Activated naive CD4-positive, alpha-beta T cell (primary cell): ENCODE measurements at places on chromosomes 2 and 18.

GRCh38 chr18:36284671-36285295, 12.7 kb upstream of the FHOD3 start:
- DNase-seq, result no peak

GRCh38 chr18:61710082-61710620, 182.7 kb downstream of the RNF152 start:
- no peak for DNase-seq

GRCh38 chr2:175525975-175526374, 344.5 kb upstream of the ATP5MC3 start:
- DNase-seq, result no peak

DNA sequence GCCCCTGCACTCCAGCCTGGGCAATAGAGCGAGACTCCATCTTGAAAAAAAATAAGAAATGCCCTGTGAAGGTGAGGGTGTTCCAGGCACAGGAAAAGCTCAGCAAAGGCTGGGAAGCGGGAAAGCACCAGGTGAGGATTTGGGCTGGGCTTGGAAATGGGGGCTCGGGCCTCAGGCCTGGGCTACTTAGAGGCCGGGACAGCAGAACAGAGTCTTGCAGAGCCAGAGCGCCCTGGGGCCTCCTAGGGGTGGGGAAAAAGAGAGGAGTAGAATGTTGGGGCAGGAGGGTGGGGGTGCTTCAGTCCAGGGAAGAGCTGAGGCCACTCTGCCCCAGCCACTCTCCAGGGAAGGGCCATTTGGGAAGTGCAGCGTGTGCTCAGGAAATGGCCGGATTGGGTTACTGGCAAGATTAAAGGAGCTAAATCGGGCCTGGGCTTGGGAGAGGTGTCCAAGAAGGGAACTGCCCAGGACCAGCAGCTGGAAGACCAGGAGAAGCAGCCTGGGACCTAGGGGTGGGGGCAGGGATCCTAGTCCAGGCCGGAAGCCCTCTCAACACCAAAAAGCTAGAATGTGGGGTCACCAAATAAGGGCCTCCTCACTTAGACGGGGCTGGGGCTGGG, 13.8 kb upstream of the DES start:
- no peak for DNase-seq

DNA sequence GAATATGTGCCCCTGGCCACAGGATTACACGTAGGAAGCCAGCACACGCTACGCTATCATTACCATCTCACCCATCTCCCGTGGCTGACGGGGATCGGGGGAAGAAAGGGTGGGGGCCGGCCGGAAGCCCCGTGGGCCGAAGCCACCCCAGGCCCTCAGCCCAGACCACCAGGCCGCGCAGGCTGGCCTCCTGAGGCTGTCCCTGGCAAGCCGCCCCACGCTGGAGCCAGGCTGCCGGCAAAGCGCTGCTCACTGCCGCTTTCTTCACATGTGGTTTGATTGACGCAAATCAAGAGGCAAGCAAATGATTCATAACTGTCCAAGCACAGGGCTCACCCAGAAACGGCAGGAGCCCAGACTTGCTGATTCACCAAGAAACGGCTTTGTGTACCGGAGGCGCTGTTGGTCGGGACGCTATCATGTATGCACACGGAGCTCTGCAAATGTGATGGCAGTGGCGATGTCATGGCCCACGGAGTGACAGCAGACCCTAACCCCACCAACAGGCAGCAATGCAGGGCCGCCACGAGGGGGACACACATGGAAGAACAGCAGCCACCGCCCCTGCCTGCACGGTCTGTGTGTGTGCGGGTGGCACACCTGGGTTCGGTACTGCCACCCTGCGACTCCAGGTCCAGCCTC, 125.7 kb downstream of the HDAC4 start:
- DNase-seq, result peak; percentile 67

- DNase-seq, result no peak
Measured at GRCh38 chr2:210072493-210072892, 70.1 kb downstream of the RPE start.

GRCh38 chr2:11695576-11695975, 25.6 kb upstream of the NTSR2 start:
- no peak for DNase-seq

DNA sequence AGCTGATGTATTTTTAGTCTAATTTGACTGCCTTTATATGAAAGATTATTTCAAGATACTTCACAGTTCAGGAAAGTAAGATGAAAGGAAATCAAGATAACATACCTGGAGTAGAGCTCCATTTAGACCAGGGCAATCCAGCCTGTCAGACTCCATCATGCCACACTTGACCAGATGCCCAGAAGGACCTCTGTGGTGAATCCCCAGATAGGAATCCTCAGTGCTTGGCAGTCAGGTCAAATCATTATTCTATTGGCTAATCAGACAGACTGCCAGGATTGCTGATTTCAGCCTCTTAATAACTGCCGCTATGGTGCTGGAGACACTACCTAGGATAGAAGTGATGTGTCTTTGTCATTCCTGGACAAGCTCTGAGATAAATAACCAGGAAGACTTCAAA, 404.2 kb downstream of the STK39 start:
- DNase-seq, result no peak

DNA sequence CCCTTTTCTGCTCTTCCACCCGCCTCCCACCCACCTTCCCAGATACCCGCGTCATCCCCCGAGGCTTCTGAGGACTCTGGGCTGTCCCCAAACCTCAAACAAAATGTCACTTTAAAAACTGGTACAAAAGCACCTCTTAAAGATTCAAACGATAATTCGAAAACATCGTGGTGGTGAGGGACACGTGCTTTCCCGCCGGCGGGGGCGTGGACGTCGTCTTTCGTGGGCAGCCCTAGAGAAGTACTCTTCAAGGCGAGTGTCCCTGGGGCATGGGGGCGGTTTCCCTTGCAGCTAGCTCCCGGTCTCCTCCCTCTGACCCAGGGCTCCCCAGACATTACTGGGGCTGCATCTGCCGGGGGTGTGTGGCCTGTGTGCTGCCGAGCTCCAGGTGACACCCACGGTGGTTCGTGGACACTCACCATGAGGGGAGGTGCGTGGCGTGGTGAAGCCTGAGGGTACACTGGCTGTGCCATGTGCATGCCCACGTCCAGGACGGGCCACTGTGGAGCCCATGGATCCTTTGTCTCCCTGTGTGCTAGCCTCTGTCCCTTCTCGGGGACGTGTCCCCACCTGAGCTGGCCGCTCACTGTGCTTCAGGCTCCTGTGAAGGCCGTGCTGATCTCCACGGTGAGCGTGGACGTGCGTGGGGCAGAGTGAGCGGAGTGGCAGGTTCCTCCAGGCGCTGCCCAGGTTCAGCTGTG, 117.8 kb downstream of the NFATC1 start:
- no peak for DNase-seq

DNA sequence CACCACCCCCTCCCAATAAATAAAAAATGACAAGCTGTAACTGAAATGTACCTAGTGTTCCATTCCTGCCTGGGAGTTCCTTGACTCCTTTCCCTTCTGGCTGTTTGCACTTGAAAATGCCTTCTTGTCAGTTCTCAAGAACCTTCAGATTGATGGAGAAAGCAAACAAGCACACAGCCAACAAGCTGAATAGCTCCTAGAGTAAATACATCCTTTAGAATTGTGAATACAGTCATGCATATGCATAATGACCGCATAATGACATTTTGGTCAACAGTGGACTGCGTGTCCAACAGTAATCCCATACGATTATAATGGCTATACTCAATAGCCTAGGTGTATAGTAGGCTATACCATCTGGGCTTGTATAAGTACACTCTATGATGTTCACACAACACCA, 97.0 kb downstream of the LYPD6 start:
- no peak for DNase-seq

DNA sequence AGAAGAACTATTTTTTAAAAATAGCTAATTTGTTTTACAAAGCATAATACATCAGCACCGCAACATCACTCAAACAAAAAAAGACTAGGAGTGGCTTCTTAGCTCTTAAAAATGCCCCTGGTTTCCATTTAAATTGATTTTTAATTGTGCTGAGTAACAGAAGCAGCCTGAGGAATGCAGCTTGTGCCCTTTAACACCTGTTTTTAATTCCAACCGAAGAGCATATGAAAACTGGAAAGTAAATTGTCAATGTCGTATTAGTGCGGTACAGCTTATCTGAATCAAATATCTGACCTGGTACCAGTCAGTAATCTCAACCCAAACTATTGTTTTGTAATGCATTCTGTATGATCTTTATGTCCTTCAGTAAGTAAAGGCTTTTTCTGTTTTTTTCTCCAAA, 13.2 kb upstream of the CD302 start:
- DNase-seq, result no peak

- no peak for DNase-seq
Measured at GRCh38 chr18:31426021-31426420, 21.5 kb upstream of the DSG3 start.

DNA sequence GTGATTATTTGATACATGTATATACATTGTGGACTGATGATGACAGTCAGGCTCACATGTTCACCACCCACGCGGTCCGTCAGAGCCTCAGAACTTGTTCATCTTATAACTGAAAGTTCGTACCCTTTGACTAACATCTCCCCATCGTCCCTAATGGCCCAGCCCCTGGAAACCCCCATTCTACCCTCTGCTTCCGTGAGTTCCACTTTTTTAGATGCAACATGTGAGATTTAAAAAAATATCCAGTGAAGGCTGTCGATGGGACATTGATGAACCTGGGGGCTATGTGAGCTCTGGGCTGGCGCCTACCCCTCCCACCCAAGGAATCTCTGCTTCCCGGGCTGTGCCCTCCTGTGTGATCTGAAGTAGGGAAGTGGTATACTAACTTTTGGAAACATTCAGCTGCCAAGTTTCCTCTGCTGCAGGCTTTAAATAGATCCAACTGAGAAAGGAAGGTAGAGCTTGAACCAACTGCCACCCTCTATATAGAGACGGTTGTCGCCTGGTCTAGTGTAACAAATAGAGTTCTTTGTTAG, 163.8 kb downstream of the FAM210A start:
- peak; percentile 25 for DNase-seq

- DNase-seq, result no peak
Measured at GRCh38 chr2:71938108-71938507, 209.6 kb downstream of the CYP26B1 start.

GRCh38 chr18:48752928-48753327, 197.8 kb downstream of the SMAD7 start:
- no peak for DNase-seq

GRCh38 chr18:37414816-37415215, 150.8 kb downstream of the CELF4 start:
- DNase-seq, result no peak

GRCh38 chr2:10634495-10634894, 55.3 kb downstream of the NOL10 start:
- no peak for DNase-seq

DNA sequence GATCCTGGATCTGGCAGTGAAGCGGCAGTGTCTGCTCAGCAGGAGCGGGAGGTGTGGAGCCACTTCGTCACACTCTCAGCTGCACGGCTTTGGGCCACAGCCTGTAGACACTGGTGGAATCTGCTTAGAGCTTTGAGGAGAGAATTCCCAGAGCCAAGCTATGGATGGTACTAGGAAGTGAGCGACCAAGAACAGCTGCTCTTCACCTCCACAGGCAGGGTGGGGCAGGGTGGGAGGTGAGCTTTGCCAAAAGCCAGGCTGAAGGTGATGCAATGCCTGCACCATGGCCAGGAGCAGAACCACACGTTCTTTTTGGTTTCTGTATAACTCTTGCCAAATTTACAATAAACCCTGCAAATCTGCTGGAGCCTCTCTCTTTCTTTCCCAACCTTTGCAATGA, 226.1 kb downstream of the ANKRD30B start:
- no peak for DNase-seq

- no peak for DNase-seq
Measured at GRCh38 chr2:1970341-1970740, 226.0 kb upstream of the PXDN start.

DNA sequence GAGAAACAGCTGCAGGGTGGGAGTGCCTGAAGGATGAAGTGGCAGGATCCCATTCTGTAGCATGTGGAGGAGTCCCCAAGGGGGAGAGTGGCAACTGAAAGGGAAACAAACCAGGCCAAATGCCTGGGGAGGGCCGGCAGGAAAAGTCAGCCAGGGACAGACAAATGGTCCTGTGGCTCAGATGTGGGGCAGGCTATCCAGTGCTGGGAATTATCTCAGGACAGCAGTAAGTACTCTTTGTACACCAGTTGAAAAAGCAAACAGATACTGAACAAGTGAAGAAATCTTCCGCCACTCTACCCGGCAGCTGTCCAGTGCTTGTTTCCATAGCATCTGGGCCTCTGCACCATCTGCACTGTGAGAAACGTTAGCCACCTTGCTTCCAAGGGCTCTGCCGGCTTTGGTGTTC, 408.9 kb downstream of the LRATD1 start:
- DNase-seq, result no peak

- DNase-seq, result no peak
Measured at GRCh38 chr18:54957996-54958395, 1.3 kb downstream of the CCDC68 start.

GRCh38 chr18:76794326-76794725, 28.0 kb upstream of the ZNF236 start:
- no peak for DNase-seq

DNA sequence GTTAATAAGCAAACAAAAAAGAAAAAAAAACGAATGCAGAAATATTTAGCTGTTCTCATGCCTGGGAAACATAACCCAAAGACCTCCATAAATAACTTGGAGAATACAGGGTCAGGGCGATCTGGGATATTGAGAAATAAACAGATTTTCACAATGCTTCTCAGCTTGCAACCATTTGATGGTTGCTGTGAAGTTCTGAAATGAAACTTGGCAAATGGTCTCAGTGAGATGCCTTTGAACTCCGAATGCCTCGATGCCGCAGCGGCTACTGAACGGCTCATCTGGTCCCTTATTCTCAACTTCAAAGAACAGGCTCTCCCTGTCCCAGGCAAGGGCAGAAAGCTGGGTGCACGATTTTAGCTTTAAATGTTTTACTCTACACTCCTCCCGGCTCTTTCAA, 78.1 kb downstream of the ZNF516 start:
- no peak for DNase-seq

DNA sequence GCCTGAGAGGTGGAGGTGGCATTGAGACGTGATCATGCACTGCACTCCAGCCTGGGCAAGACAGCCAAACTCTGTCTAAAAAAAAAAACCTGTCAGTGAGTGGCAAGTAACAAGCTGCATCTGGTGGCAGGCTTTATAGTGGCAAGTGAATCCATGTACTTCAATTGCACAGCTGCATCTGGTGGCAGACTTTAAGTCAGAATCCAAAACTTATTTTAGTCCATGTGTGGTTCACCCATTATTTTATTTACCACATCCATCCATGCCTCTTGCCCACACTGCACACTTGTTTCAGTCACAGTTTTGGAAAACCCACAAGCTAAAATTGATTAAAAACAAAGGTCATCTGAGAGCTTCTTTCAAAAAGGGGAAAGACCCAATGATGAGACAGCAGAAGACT, 1636.4 kb upstream of the NXPH2 start:
- DNase-seq, result no peak

GRCh38 chr2:66890166-66890742, 455.3 kb downstream of the MEIS1 start:
- DNase-seq, result no peak

DNA sequence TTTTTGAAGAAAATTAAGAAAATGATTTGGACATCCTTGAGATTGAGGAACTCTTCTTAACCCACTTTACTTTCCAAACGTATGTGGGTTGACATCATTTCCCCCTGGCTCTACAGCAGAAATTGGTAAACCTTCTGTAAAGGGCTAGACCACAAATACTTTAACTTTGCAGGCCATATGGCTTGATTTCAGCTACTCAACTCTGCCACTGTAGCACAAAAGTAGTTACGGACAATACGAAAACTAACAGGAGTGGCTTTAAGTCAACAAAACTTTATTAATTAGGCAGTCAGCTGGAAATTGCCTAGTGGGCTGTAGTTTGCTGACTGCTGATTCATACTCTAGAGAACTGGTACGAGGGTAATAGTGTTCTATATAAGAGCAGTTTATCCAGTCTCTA, 83.2 kb upstream of the DTNB start:
- no peak for DNase-seq

- no peak for DNase-seq
Measured at GRCh38 chr2:132669908-132670495, at the start of gene LYPD1. LYPD1 (minus strand) TSS chr2:132670205; CDS start chr2:132669932, 273 bp downstream.
